ENCODE measurements at places on chromosomes 1 and 21. TPM values are rescaled to one million over a fixed set of nuclear protein-coding genes. Genes with fewer than 3 reads are reported as not detected.

Gene SMPDL3B
- total RNA-seq: 0.72 TPM

- no peak for DNase-seq
Observed at GRCh38 chr21:45052960-45053359, 21.4 kb upstream of the ADARB1 start.

DNA sequence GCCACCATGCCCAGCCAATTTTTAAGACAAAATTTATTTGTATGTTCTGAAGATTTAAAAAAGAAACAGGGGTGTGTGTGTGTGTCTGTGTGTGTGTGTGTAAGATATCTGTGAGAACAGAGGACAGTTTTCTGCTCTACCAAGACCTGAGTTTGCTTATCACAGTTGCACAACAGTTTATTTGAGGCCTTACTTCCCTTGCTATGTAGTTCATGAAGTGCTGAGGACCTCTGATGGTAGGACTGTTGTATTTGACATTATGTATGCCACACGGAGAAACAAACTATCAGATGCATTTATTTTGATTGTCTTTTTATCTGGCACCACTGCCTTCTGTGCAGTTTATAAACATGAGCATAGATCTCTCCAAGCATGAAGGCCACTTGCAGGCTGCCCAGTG is 355.2 kb downstream of the PBX1 start:
- DNase-seq: no peak

GRCh38 chr1:218495931-218496330 is 150.8 kb downstream of the TGFB2 start:
- no peak for DNase-seq

- DNase-seq: no peak
Observed at GRCh38 chr1:42720868-42721267, 19.2 kb downstream of the CLDN19 start.

Measured in activated naive CD4-positive, alpha-beta T cell treated with anti-CD3 and anti-CD28 coated beads for 36 hours (primary cell).